ENCODE measurements at places on chromosomes 5 and 9.

- H3K27me3 ChIP-seq: no peaks in the 10 kb centered on the region
- no peaks in the 10 kb centered on the region for H3K36me3 ChIP-seq
- DNase-seq: no peak
- H3K4me1 ChIP-seq: 0 out of 2 replicates have a peak, but pooled peaks cover 1% of the 10 kb centered on the region
Observed at GRCh38 chr5:58348996-58349728, 110.7 kb downstream of the PLK2 start.

GRCh38 chr5:178417391-178417811, 172.8 kb downstream of the COL23A1 start:
- H3K27me3 ChIP-seq: no peaks in the 10 kb centered on the region
- no peak overlapping the region for H3K27ac ChIP-seq
- no peak for DNase-seq

- H3K27ac ChIP-seq: no peak overlapping the region
- no peaks in the 10 kb centered on the region for H3K36me3 ChIP-seq
- H3K4me1 ChIP-seq: no peaks in the 10 kb centered on the region
Observed at GRCh38 chr5:176418251-176418650, 1.9 kb upstream of the CLTB start.

DNA sequence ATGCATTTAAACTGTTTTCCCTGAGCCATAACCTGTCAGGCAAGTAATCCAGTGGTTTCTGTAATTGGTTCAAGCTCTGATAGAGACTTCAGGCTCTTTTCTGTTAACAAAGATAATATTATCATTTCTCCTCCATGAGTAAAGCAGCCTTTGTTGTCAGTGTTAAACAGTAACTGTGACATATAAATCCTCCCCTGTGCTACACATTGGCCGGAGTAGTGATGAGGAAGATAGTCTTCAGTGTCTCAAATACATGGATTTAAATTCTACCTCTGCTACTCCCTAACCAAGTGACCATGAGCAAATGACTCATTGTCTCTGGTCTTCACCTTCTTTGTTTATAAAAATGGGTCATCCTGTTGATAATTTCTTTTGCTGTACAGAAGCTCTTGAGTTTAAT, 615.5 kb upstream of the CHD1 start:
- no peak for DNase-seq
- no peak overlapping the region for H3K4me3 ChIP-seq
- no peaks in the 10 kb centered on the region for H3K4me1 ChIP-seq
- no peaks in the 10 kb centered on the region for H3K27me3 ChIP-seq

- no peaks in the 10 kb centered on the region for H3K4me1 ChIP-seq
- no peaks in the 10 kb centered on the region for H3K27me3 ChIP-seq
- H3K36me3 ChIP-seq: no peaks in the 10 kb centered on the region
- no peak for DNase-seq
- no peak overlapping the region for H3K4me3 ChIP-seq
Observed at GRCh38 chr5:132267931-132268768, 10.7 kb downstream of the PDLIM4 start.

All from iPS DF 6.9 (cell line).